Urothelium cell line (cell line): ENCODE measurements at places on chromosomes 11 and 22.
A peak's percentile ranks its signal among the peaks of the same experiment; 100 is the strongest.

GRCh38 chr22:25368271-25368670, 148.8 kb downstream of the CRYBB2 start:
- peak; percentile 74 for DNase-seq

- no peak for DNase-seq
Observed at GRCh38 chr11:93034031-93034722, 64.7 kb downstream of the MTNR1B start.

- no peak for DNase-seq
Observed at GRCh38 chr11:120086651-120087050, 51.3 kb downstream of the TRIM29 start.

- DNase-seq, result no peak
Observed at GRCh38 chr11:35605706-35606105, 12.6 kb upstream of the FJX1 start.

DNA sequence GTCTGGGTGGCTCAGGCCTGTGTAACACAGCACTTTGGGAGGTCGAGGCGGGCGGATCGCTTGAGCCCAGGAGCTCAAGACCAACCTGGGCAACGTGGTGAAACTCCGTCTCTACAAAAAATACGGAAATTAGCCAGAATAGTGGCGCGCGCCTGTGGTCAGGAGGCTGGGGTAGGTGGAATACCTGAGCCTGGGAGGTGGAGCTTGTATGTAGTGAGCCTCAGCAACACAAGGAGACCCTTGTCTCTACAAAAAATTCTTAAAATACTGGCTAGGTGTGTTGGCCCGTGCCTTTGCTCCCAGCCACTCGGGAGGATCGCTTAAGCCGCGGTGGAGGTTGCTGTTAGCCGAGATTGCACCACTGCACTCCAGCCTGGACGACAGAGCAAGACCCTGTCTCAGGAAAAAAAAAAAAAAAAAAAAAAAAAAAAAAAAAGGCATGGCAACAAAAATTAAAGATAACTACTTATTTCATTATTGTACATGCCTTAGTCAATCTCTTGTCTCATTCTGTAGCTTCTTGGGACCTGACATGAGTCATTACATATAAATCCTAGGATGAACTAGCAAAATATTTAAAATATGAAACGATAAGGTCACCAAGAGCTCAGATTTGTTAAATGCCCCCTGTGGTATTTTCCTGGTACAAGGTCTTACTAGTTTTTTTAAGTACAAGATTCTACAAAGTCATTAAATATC, 1.1 kb downstream of the TAF1D start:
- DNase-seq, result peak; percentile 26

GRCh38 chr11:115304774-115305472, 199.3 kb downstream of the CADM1 start:
- no peak for DNase-seq

DNA sequence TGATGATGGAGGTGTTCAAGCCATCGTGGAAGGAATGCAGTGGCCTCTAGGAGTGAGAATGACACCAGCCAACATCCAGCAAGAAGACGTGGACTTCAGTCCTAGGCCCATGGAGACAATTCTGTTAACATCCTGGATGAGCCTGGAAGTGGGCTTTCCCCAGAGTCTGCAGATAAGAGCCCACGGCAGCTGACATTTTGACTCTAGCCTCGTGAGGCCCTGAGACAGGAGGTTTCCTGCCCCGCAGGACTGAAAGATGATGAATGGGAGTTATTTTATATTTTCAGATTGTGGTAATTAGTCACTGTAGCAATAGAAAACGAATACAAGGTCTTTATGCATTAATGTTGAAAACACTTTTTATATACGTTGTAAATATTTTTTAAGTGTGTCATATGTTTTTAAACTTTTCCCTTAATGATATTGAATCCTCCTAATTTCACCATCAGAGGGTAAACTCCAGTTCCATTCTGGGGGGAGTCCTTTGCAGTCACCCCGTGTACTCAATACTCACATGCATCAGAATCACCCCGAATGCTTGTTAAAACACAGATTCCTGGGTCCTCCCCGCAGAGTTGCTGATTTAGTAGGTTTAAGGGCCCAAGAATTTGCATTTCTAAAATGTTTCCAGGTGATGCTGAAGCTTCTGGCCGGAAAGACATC, 570 bp upstream of the TPCN2 start:
- DNase-seq, result no peak

GRCh38 chr11:31619980-31620379, 110.4 kb downstream of the ELP4 start:
- no peak for DNase-seq
